ENCODE measurements at places on chromosomes 11 and 22.

DNA sequence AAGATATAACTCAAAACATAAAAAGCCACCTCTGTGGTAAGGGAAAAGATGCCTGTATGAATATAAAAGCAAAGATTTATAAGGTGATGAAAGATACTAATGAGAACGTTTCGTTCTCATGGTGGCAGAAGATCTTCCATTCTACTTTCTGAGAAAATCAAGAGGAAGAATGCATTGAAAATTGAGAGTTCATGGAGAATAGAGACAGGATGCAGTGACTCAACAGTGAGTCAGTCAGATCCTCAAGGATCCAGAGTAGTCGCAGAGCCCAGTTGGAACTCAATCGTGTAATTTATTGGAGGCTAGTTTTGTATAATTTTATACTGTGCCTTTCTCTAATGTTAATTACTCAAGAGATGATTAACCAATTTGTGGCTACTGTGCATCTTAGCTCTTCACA lies 73.3 kb downstream of the ENTHD1 start:
- no peak for DNase-seq

DNA sequence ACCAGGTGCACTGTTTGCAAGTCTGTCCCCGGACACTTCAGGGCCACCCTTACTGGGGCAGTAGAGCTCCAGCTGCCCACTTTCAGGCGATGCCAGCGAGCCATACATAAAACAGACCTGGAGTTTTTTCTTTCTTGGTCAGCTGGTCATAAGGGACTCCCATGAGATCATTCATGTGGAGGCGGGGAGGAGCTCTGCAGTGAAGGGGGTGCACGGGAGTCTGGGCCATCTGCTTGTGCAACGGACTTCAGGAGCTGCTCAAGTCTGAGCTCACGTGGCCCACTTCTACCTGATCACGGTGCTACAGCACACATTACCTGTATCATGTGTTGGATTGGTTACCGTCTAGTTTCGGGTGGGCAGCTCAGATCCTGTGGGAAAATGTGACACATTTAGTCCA lies 9.2 kb upstream of the MRGPRF start:
- DNase-seq = no peak

GRCh38 chr11:126915430-126915829 lies 85.1 kb downstream of the KIRREL3 start:
- DNase-seq = no peak

- no peak for DNase-seq
These were observed 452.1 kb downstream of the MN1 start for GRCh38 chr22:27349456-27349855.

- DNase-seq = no peak
These were observed 347.3 kb upstream of the RAG2 start for GRCh38 chr11:36945384-36945783.

DNA sequence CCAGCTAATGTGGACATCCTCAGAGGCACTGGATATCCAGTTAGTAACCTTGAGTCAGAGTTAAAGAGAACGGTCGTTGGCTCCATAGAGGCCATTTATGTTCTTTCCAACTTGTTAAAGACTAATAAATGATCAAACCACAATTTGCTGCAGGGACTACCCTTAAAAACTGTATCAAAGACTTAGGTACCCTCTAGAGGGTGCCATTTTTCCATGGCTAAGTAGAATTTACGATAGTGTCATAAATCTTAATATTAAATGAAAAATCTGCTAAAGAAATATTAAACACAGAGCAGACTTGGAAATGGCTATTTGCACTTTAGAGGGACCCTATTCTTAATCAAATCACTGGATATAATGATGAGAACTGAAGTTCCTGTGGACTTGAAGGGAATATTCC lies 685.2 kb upstream of the CHORDC1 start:
- no peak for DNase-seq

- DNase-seq = no peak
These were observed 6.8 kb downstream of the APOL3 start for GRCh38 chr22:36153501-36154422.

DNA sequence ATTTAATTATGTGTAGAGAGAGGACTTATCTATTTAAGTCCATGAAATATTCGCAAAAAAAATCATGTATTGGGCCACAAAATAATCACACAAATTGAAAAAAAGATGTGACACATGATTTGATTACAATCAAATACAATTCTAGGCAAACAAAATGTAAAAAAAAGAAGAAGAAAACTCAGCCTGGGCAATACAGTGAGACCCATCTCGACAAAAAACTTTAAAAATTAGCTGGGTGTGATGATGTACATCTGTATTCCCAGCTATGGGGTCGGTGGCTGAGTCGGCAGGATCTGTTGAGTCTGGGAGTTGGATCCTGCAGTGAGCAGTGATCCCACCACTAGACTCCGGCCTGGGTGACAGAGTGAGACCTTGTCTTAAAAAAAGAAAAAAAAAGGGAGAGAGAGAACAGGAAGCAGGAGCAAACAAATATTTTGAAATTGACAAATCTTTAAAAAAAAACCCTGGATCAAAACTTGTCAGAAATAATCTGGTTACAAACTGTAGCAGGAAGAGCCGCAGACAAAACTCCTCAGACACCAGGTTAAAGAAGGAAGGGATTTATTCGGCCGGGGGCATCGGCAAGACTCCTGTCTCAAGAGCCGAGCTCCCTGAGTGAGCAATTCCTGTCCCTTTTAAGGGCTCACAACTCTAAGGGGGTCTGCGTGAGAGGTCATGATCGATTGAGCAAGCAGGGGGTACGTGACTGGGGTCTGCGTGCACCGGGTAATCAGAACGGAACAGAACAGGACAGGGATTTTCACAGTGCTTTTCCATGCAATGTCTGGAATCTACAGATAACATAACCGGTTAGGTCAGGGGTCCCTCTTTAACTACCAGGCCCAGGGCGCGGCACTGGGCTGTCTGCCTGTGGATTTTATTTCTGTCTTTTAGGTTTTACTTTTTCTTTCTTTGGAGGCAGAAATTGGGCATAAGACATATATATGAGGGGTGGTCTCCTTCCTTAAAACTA lies 3.3 kb upstream of the TYMP start:
- DNase-seq = no peak

GRCh38 chr22:46220921-46221320 lies 29.2 kb downstream of the CDPF1 start:
- no peak for DNase-seq

DNA sequence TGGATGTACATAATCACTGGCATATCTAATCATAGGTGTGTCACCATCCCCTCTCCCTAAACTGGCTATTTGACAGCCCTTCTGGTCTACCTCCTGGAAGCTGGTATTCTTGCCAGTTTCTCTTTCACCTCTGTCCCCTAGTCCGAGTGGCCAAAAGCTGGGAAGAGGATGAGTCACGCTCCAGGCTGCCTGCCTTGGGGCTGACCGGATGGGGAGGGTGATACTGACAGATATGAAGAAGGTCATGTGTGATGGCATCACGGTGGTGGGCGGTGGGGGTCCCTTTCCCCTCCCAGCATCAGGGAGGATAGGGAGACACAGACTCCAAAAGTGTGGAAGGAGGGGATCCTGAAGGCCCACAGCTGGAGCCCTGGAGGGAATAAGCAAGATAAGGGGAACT lies 4.8 kb downstream of the OAF start:
- no peak for DNase-seq

GRCh38 chr22:35477911-35478582 lies 62.6 kb upstream of the RASD2 start:
- DNase-seq = no peak

- DNase-seq = no peak
These were observed 6.0 kb upstream of the CARD10 start for GRCh38 chr22:37525073-37525745.

DNA sequence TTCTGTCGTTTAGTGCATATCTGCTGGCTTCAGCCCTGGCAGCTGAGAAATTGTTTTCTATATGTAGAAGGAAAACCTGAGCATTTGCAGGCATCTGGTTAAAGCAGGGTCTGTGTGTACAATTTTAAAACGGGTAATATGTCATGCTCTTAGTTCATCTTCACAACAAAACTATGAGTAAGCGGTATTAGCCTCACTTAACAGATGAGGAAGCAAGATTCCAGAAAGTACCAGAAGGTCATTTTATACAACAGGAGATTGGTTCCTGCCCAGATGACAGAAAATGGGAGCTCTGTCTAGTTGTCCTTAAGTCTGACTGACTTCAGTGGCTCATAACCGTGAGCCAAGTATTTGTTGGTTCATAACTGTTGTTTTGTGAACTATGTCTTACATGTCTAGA lies 1.1 kb downstream of the TIMM10B start:
- no peak for DNase-seq

Data from stimulated activated CD4-positive, alpha-beta T cell treated with anti-CD3 and anti-CD28 coated beads, Interleukin-1b, Interleukin-23, amount 100 ng/mL, for 1 hour (primary cell).